A375 (cell line): ENCODE measurements at places on chromosomes 16 and 17. TPM values are rescaled to one million over a fixed set of nuclear protein-coding genes. Genes with fewer than 3 reads are reported as not detected.

ZKSCAN2 gene
- 9.7 and 9.9 TPM in 2 replicates for total RNA-seq

MGAT5B gene
- 9.9 and 15.8 TPM in 2 replicates for total RNA-seq

CLN3 gene
- 10.3 and 15.0 TPM in 2 replicates for total RNA-seq

NPTX1 gene
- 0.08 TPM in 1 of 2 replicates, not detected in the other for total RNA-seq
